ENCODE measurements at places on chromosomes 6 and 20.

GRCh38 chr6:122818866-122819265 is 29.8 kb downstream of the SMPDL3A start:
- DNase-seq: no peak

DNA sequence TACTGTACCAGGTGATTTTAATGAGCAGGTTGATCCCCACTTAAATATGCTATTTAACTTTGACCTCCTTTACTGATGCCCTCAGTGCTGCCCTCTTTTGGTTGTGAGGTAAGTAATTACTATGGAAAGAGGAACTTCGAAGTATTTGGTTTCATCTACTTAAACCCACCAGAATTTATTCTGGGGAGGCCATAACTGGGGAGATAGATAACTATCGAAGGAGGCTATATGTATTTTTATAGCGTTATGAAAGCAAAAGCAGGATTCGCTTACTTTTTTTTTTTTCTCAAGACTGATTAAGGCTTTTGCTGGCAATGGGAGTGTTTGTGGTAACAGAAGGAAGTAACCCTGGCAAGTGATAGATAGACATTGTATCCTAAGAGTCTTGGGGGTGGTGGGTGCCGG is 168.9 kb upstream of the CENPW start:
- no peak for DNase-seq

GRCh38 chr20:846894-847278 is 13.4 kb downstream of the FAM110A start:
- no peak for DNase-seq

- DNase-seq: no peak
Observed at GRCh38 chr6:75550544-75551167, 51.0 kb upstream of the SENP6 start.

DNA sequence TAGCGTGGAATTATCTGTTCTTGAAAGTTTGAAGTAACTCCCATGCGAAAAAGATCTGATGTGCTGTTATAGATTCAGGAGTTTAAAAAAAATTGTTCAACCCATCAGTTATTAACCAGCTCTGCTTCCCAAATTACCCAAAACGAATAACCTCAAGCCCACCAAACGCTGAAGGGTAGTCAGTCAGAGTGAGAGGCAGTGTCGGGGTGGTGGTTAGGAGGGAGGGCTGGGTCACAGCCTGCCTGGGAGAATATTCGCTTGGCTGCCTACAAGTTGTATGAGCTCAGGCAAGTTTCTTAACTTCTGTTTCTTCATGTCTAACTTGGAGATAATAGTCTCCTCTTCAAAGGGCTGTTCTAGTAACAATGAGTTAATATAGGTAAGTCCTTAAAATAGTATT is 114.6 kb downstream of the JPH2 start:
- DNase-seq: no peak

- no peak for DNase-seq
Observed at GRCh38 chr20:11271319-11271718, 597.5 kb upstream of the JAG1 start.

- no peak for DNase-seq
Observed at GRCh38 chr6:34546551-34547321, 9.4 kb downstream of the SPDEF start.

GRCh38 chr6:14284969-14285590 is 167.5 kb downstream of the CD83 start:
- DNase-seq: no peak

- DNase-seq: no peak
Observed at GRCh38 chr6:135325624-135326424, 144.7 kb downstream of the MYB start.

GRCh38 chr20:25368526-25368925 is 22.1 kb downstream of the ABHD12 start:
- no peak for DNase-seq

GRCh38 chr6:18397701-18398100 is 10.6 kb downstream of the RNF144B start:
- DNase-seq: no peak

- DNase-seq: no peak
Observed at GRCh38 chr6:136846046-136846445, 23.7 kb downstream of the PEX7 start.

GRCh38 chr6:42427871-42428270 is 23.9 kb downstream of the TRERF1 start:
- no peak for DNase-seq

DNA sequence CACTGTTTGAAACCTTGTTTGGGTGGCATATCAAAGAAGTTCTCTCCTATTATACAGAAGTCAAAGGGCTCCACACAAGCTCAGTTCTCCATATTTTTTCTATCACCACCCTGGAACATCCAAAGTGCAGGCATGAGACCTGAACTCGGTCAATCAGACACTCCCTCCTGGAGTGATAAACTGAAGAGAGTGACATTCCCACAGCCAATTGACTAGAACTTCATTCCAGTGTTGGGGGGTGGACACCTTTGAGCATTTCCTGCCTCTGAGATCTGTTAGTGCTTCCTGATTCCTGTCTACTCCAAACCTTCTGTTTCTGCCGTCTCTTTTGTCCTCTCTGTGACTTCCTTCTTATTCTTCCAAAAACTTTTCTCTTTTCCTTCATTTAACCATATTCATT is 220.7 kb upstream of the NOX3 start:
- DNase-seq: no peak

DNA sequence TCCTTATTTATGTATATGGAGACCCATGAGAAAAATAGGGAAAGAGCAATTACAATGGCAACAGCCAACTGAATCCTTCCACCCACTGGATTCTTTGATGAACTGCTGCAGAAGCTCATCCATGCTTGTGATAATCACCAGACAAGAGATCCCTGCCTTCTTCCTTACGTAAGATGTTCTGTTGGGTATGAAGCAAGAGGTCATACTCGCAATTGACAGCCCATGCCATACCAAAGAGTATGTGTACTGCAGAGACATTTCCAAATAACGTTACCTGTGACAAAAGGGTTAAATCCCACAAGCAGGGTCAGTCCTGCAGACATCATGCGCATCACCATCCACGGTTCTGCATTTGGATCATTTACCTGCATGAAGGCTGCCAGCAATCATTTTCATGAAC is 27.8 kb downstream of the ELOVL5 start:
- DNase-seq: no peak

- DNase-seq: no peak
Observed at GRCh38 chr6:16741112-16742016, 19.9 kb downstream of the ATXN1 start.

GRCh38 chr6:36025932-36026327 is 1.5 kb upstream of the SLC26A8 start:
- no peak for DNase-seq

DNA sequence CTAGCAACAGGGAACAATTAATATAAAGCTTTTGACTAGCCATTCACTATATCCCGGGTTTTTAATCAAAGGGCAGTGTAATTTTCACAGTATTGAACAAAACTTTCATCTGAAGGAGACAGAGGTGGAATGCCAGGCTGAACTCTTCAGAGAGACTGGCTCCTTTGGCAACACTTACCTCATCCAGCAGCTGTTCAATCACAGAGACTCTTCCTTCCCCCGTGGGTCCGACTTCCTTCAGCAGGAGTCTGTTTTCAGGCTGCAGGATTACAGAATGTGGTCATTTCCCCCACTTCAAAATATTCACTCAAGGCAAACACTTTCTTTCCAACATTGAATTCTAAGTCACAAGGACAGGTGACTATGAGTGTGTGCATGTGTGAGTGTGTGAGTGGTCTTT is 76.6 kb downstream of the DZANK1 start:
- no peak for DNase-seq

DNA sequence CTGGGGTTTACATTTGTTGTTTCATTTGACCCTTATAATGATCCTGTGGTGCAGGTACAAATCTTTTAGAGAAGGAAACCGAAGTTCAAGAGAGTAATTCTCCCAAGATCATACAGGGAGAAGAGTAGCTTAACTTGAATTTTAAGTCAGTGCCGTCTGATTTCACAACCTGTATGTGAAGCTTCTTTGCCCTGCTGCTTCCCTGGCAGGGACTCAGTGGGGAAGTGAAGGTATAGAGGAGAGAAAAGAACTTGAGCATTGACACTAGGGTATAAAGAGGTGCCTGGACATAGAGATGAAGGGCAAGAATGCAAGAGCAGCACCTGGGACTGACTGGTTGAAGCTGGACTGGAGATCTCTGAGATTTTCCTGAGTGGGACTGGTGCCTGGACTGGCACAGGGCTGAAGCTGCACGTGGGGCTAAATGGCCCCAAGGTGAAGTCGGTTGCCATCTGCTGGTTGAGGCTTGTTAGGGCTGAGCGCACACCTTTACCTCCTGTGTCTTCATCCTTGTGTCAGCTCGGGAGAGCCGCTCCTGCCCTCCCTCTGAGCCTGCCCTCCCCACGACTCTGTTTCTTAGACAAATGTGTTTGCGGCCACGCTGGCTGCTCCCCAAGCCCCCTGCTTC is 41.8 kb downstream of the FARS2 start:
- DNase-seq: no peak

DNA sequence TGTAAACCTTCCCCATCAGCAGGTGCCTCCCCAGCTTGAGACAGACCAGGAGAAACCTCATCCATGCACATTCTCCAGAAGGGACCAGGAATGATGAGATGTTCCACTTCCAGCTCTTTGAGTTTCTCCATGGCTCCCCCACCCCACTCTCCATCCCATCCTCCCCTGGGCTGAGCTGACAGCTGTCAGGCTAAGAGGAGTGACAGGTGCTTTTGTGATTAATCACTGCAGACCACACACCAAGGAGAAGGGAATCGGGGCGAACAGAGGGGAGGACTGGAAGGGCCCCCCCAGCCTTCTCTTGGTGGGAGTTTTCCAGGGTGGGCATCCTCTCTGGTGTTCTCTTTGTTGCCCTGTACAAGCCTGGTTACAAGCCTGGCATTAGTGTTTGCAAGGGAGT is 56.1 kb upstream of the ZFAND3 start:
- no peak for DNase-seq

- DNase-seq: no peak
Observed at GRCh38 chr20:35240083-35240810, 13.8 kb downstream of the MMP24 start.

GRCh38 chr6:56992036-56992435 is 37.1 kb downstream of the BEND6 start:
- no peak for DNase-seq

All from hippocampal formation (tissue), 2 donors.